ENCODE measurements at places on chromosomes 1 and 21. TPM values are rescaled to one million over a fixed set of nuclear protein-coding genes. Genes with fewer than 3 reads are reported as not detected.

DNA sequence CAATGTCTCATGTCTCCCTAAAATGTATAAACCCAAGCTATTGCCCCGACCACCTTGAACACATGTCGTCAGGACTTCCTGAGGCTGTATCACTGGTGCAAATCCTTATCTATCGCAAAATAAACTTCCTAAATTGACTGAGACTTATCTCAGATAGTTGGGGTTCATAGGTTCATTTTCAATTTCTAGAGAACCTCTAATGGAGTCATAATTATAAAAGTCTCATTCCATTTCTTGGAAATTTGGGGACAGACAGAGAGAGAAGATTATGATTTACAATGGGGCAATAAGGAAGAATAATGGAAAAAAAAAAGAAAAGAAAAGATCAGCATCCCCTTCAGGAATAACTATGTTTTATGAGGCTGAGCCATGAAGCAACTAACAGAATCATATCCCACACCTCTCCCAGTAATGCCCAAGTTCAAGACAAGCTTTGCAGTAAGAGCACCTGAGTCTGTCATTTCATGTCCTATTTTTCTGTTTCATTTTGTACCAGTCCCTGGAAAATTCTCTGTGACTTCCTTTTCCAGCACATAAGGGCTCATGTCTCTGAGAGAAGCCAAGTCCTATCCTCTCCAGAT, 70.0 kb upstream of the ETS2 start:
- DNase-seq = no peak

- no peak for DNase-seq
Observed at GRCh38 chr1:47449822-47450552, 12.1 kb downstream of the FOXD2 start.

DNA sequence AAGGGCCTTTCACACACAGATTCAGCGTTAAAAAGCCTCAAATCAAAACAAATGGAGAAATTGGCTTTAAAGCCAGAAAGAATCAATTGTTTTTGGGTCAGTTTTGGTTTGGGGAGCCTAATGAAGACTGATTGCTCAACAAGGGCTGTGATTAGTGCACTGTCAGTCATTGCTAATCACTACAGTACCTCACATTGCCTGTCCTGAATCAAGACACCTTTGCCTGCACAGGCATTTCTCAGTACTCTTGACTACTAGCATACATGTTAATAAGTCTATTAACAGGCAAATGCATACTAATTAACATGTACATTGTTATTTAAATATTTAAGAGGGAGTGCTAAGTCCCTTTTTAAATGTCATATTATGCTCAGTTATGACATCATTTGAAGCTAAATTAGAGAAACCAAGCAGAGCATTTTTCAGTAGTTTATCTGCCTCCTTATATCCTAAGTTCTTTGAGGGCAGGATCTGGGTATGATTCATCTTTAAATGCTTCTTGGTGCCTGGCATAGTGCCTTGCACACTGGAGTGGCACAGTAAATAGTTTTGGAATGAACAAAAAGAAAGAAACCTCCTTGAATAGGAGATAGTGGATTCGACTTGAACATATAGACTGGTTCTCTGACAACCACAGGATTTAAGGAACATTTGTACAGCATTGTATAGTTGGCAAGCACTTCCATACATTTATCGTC, 25.8 kb upstream of the CCN1 start:
- no peak for DNase-seq

- DNase-seq = no peak
Observed at GRCh38 chr1:14794136-14794768, 195.8 kb downstream of the KAZN start.

- no peak for DNase-seq
Observed at GRCh38 chr1:233844275-233844674, 60.2 kb upstream of the SLC35F3 start.

Gene SESN2
- total RNA-seq = 4.0 TPM

Gene SLC9C2
- 0.09 TPM for total RNA-seq

Data from thymus (tissue), 14 donors.